ENCODE measurements at places on chromosomes 1 and 21.

- DNase-seq, result no peak
Observed at GRCh38 chr1:226365831-226366231, 42.1 kb downstream of the PARP1 start.

- DNase-seq, result no peak
Observed at GRCh38 chr1:46760558-46761166, 38.2 kb upstream of the CYP4B1 start.

DNA sequence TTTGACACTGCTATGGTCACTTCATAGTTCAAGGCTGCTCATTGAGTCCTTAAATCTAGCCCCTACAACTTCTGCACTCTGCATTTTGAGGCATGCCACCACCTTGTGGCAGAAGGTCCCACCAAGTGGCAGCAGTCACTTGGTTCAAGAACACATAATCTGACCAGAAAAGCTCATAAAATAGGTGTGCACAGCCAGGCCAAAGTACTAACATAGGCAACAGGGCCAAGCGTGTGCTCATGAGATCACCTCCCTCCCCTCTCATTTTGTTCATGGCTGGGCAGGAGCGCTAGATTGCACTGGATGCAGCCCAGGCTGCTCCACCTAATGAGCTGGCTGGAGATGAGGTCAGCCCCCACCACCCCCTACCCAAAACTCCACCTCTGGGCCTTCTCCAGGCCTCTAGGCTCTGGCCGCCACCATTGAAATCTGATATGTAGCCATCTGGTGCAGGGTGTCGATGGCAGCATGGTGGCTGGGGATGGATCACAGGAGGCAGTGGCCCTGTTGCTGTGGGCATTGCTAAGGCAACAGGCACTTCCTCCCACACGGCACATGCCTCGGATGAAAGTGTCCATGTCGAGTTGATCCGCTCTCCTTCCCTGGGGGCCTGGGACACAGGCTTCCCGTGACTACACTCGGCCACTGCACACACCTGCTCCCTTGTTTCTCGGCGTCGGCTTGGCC lies 193.2 kb downstream of the TRABD2B start:
- DNase-seq, result no peak

- DNase-seq, result no peak
Observed at GRCh38 chr1:1752190-1752589, 26.1 kb downstream of the NADK start.

DNA sequence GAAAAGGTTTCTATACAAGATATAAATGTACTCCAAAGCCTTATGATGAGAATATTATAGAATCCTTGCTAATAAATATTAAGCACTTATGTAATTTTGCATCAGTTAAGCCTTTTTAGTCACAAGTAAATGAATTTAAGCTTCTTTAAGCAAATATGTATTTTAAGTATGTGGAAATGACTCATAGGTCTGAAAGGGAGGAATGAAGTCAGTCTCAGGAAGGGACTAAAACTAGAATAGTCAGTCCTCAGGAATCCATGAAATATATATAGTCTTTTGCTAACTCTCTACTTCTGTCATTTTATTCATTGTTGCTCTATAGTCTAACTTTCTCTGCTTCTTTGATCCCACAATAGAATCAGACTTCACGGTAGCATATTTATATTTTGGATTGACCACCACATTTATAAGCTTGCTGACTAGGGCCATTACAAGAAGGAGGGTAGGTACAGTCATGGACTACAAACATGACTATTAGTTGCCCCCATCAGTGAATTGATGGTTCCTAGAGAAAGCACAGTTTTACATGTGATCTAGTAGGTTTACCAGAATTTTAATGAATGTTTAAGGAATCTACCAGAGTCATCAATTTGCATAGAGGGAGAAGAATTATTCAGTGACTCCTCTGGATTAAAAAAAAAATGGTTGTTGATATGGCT lies 20.2 kb upstream of the RABGGTB start:
- DNase-seq, result no peak

DNA sequence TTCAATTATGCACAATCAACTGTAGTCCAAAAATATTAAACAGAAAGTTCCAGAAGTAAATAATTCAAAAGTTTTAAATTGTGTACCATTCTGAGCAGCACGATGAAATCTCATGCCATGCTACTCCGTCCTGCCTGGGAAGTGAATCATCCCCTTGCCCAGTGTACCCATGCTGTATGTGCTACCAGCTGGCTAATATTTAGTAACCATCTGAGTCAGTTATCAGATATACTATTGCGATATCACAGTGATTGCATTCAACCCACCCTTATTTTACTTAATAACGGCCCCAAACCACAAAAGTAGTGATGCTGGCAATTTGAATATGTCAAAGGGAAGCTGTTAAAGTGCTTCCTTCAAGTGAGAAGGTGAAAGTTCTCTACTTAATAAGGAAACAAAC lies 56.2 kb downstream of the EVI5 start:
- DNase-seq, result no peak

- DNase-seq, result no peak
Observed at GRCh38 chr1:226034482-226034881, 28.0 kb upstream of the H3-3A start.

DNA sequence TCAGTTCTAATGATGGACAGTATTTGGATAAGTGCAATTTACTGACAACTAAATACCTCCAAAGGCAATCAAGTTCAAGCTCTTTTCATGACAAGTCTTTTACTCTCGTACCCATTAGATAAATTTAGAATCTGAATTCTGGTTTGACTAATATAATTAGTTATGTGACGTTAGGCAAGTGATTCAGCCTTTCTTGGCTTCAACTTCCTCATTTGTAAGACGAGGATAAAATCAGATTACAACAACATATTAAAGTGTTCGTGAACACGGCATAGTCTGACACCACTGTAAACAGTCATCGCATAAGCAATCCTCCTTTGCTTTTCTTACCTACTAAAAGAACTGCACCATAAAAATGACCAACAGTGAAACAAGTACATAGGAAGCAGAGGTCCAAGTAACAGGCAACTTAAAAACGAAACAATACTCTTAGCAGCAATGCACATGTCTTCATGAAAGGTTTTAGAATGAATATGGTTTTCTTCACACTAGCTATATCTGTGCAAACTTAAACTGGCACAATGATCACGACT lies 25.7 kb downstream of the COA6 start:
- no peak for DNase-seq

- no peak for DNase-seq
Observed at GRCh38 chr21:45935628-45936027, 45.9 kb upstream of the COL6A1 start.

DNA sequence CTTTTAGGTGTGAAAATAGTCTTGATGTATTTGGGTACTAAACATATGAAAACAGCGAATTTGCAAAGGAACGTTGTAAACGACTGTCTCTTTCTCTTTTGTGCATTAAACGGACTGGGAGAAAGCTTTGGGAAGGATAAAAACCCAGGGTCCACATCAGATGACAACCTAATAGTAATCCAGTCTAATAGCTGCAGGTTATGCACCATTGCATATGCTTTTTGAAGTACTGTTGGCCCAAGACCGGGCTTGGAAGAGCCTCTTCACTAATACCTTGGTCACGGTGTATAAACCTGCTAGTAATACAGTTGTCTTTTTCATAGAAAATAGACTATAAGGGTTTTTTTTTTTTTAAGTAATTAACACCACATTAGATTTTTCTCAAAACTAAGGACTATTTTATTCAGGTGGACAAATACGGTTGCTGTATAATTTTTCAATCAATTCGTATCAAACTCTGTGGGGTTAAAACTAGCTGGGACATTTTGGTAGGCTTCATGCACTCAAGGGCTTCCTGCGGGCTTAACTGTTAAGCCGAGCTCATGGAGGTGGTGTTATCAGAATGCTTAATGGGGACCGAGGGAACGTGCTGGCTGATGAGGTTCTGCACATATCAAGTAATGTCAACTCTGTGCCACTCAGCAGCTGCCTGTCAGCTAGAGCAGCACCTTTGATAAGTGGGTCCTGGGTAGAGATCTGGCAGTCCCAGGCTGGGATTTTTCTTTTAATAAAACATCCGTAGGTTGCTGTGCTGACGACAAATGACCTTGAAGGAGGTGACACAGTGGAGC lies 2.1 kb downstream of the RYR2 start:
- DNase-seq, result no peak

GRCh38 chr1:245046769-245047168 lies 108.0 kb upstream of the KIF26B start:
- DNase-seq, result no peak

- DNase-seq, result no peak
Observed at GRCh38 chr1:150385537-150386445, 21.8 kb downstream of the RPRD2 start.

GRCh38 chr1:19483691-19484090 lies 1.6 kb downstream of the CAPZB start:
- no peak for DNase-seq
